ENCODE measurements at places on chromosomes 4 and X.
A peak's percentile ranks its signal among the peaks of the same experiment; 100 is the strongest.

GRCh38 chr4:72875545-72875944 lies 194.0 kb downstream of the COX18 start:
- no peak for DNase-seq

GRCh38 chr4:15675356-15675755 lies 6.3 kb upstream of the FAM200B start:
- DNase-seq = no peak

DNA sequence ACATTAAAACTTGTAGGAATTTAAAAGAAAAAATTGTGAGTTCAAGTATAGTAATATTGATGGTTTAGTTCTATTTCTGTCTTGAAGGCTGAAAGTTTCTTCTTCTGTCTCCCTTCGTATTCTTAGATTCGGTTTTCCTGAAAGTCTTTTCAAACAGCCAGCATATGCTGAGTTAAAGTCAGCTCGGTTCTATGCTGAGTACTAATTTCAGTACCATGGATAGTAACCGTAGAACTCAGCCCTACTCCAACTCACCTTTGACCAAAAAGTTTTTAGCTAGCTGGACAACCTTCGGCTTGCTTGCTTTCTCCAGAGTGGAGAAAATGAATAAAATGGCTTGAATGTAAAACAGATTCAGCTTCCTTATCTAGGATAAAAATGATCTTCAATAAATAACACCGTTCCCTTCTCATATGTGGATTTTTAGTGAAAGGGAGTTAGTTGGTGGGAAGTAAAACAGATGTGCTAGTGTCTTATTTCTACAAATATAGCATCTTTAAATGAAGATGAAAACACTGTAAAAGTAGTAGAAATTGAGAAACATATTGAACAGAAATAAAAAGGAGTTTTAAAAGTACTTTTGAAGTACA lies 5.2 kb downstream of the POU4F2 start:
- DNase-seq = no peak

DNA sequence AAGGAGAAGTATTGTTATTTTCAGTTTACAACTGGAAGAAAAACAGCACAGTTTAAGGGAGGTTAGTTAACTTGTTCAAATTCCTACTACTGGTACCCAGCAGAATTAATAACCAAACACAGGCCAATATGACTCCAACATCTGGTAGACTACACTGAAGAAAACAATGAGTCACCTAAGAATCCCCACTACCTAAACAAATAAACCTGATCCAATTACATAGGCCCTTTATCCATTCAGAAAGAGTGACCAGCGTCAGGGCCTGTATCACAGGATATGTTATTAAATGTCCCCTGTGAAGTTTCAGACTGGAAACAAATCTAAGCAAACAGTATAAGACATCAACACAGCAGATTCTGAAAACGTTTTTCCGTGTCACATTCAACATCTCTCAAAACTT lies 492.5 kb upstream of the INTU start:
- no peak for DNase-seq

DNA sequence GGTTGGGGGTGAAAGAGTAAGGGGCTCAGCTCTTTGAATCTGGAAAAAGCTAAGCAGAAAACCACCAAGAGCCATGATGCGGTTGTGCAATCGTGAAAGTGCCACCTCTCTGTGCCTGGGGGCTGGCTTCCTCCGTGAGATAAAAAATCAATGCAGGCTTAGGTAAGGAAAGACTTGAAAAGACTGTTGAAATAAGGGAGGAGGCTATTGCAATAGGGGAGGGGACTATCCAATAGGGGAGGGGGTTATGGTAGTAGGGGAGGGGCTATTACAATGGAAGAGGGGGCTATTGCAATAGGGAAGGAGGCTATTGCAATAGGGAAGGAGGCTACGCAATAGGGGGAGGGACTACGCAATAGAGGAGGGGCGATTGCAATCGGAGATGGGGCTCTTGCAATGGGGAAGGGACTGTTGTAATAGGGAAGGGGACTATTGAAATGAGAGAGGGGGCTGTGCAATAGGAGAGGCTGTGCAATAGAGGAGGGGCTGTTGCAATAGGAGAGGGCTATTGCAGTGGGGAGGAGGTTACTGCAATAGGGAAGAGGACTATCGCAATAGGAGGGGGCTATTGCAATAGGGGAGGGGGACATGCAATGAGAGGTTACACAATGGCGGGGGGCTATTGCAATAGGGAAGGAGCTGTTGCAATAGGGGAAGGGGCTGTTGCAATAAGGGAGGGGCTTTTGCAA lies 162.3 kb upstream of the PSAPL1 start:
- DNase-seq = no peak

GRCh38 chrX:68433155-68433980 lies at the start of gene OPHN1:
Gene OPHN1 (minus strand): TSS chrX:68433495. CDS start chrX:68433020, 475 bp downstream.
- DNase-seq = no peak

GRCh38 chr4:5569451-5569850 lies 138.9 kb downstream of the EVC2 start:
- DNase-seq = no peak

DNA sequence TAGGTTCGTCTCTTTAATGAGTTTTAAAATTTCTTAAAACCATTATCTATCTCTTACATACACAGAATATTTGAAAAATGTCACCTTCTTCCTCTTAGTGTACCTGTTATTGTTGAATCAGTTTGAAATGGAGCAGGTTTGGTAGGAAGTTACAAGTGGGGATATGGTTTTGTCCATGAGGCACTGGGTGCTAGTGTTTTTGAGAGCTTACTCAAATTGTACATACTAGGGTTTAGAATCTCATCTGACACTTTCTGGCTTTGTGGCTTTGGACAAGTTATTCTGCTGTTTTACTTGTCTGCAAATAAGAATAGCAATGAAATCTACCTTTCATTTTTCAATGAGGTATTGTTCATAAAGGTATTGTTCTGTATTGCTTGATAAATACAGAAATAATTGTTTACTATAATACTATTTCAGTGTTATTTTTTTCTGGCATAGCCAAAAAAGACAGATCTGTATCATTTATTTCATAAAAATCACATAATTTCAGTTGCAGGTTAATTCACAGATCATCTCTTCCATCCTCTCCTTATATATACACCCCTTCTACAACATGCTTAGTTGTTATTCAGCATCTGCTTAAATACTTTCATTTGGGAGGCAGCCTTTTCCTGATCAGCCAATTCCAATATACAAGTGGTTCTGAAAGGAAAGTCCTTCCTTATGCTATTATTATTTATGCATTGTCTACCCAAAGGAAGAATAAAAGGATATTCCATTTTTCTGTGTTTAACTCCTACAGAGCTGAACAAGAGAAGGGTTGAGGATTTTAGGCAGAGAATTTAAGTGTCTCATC lies 13.3 kb downstream of the NCAPG start:
- DNase-seq = no peak

DNA sequence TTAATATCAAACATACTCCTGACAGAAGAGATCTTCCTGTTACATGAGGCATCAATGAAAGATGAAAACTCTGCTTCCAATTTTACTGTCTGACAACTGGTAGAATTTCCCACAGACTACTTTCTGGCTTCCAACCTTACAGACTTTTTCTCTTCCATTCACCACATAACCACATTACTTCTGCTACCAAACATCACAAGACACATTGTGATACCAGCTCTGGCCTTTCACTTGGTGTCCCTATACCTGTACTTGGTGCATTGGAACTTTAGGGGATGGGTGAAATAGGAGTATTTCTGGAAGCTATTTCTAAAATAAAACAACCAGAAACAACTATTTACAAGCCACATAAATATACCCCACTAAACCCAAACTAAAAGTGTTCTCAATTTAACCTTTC lies 20.5 kb downstream of the AMTN start:
- DNase-seq = no peak

- DNase-seq = no peak
Measured at GRCh38 chrX:41322821-41323603, 10.9 kb upstream of the DDX3X start.

GRCh38 chrX:110304371-110304770 lies 13.5 kb downstream of the AMMECR1 start:
- DNase-seq = no peak

DNA sequence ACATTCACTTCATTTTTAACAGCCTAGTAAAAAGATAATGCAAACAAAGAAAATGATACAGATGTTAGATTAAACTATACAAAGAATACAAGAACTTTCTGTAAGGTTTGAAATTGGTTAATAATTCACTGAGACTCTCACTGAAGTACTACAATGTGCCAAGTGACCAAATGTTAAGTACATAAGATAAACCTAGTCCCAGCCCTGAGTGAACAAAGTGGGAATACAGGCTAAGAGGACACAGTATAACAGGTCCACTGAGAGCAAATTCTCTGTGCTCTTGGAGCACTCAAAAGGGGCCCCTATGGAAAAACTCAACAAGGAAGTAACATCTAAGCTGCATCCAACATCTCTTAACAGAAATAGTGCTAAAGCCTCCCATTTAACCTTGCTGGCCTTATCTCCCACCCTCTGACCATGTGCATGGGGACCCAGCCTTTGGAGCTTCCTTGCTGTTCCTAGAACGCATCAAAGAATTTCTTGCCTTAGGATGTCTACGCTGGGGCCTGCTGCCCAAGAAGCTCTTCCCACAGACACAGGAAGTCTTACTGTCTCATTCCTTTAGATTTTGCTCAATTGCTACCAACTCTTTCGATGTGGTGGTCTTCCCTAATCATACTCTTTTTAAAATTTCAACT lies 113.4 kb downstream of the ZAR1 start:
- DNase-seq = no peak

GRCh38 chr4:76407440-76408119 lies 13.4 kb downstream of the CCDC158 start:
- DNase-seq = no peak

DNA sequence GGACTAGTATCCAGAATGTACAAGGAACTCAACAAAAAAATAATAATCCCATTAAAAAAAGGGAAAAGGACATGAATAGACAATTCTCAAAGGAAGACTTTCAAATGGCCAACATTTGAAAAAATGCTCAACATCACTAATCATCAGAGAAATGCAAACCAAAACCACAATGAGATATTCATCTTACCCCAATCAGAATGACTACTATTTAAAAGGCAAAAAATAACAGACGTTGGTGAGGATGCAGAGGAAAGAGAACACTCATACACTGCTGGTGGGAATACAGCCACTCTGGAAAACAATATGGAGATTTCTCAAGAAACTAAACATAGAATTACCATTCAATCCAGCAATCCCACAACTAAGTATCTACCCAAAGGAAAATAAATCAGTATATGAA lies 133.1 kb downstream of the KDR start:
- no peak for DNase-seq

- DNase-seq = no peak
Measured at GRCh38 chr4:186203406-186203805, 12.0 kb downstream of the CYP4V2 start.

DNA sequence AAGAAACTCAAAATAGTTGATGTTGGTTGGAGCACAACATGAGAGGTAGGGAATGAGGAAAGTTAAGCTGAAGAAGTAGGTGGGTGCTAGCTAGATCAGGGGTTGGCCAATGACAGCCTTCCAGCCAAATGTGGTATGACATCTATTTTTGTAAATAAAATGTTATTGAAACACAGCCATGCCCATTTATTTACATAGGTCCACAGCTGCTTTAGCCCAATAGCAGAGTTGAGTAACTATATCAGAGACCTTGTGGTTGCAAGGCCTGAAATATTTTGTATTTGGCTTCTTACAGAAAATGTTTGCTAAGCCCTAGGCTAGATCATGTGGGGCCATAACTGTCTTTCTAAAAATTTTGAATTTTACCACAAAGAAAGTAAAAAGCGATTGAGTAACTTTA lies 234.9 kb upstream of the CTSO start:
- no peak for DNase-seq

DNA sequence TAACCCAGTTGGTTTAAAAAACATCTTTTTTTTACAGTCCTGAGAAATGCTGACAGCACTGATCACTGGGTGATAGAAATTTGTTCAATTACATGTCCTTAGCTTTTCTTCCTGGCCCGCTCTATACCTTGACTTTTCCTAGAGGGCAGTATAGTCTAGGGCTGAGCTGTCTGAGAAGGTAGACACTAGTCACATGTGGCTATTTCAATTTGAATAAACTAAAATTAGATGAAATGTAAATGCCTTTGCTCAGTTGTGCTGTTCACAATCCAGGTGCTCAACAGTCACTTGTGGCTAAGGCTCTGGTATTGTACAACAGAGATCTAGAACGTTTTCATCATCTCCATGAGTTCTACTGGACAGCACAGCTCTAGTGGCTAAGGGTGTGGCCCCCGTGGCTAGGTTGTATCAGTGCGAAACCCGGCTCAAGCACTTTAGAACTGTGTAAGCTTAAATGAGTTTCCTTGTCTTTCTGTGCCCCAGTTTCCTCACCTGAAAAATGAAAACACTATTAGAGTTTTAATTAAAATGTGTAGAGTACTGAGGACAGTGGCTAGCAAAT lies 111.6 kb upstream of the WDR17 start:
- DNase-seq = no peak

GRCh38 chrX:103624111-103624510 lies 4.7 kb upstream of the TCEAL1 start:
- DNase-seq = no peak

DNA sequence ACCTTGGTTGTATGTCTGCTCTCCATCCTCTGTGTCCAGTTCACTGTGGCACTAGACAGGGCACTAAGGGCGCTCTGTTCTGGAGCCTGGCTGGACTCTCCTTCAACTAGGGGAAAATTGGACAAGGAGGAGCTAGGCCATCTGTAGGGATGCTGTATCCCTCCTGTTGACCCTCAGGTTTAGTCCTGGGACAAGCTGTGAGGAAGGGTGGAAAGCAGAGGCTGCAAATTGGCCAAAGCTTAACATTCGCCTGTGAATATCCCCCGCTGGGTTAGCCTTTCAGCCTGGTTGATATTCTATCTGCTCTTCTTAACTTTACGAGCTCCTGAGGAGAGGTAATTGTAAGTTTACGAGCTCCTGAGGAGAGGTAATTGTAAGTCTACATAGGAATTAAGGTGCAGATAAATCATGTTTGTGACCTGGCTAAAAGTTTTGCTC lies 64.4 kb upstream of the ENPEP start:
- DNase-seq = peak; percentile 58

- DNase-seq = no peak
Measured at GRCh38 chr4:188930822-188931221, 791.6 kb downstream of the TRIML1 start.

GRCh38 chrX:43238461-43238945 lies 417.6 kb upstream of the MAOA start:
- no peak for DNase-seq

- no peak for DNase-seq
Measured at GRCh38 chr4:2545321-2546013, 9.0 kb downstream of the FAM193A start.

GRCh38 chr4:163470391-163470790 lies 3.2 kb downstream of the TKTL2 start:
- DNase-seq = no peak

DNA sequence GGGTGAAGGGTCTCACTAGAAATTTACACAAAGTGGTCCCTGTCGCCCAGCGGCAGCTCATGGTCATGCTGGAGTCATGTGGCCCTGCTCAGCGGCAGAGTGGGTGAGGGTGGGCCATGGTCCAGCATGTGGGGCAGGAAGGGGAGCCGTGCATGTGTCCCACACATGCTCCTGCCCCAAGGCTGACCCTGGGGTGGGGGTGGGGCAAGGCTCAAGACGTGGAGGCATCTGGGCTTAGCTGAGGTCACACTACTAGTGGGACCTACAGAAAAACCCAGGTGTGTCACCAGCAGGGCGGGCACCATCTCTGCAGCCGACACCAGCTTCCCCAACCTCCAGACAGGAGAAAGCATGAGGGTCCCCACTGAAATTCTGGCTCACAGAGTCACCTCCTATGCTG lies 42.4 kb downstream of the EVC start:
- DNase-seq = no peak

GRCh38 chr4:147328756-147329446 lies 152.0 kb upstream of the EDNRA start:
- no peak for DNase-seq

Measured in NCI-H187 (cell line).